ENCODE measurements at places on chromosomes 12 and 14.

- DNase-seq = no peak
Measured at GRCh38 chr12:109112720-109113465, 3.5 kb upstream of the ACACB start.

- DNase-seq = no peak
Measured at GRCh38 chr12:13114251-13115052, 11.0 kb upstream of the GSG1 start.

GRCh38 chr14:105386581-105387529 is 11.5 kb upstream of the TEX22 start:
- DNase-seq = no peak

GRCh38 chr12:126847005-126847629 is 1419.9 kb upstream of the TMEM132C start:
- no peak for DNase-seq

GRCh38 chr12:130013771-130014484 is 110.1 kb upstream of the TMEM132D start:
- DNase-seq = no peak

- DNase-seq = no peak
Measured at GRCh38 chr14:51929166-51929565, 60.2 kb upstream of the RTRAF start.

DNA sequence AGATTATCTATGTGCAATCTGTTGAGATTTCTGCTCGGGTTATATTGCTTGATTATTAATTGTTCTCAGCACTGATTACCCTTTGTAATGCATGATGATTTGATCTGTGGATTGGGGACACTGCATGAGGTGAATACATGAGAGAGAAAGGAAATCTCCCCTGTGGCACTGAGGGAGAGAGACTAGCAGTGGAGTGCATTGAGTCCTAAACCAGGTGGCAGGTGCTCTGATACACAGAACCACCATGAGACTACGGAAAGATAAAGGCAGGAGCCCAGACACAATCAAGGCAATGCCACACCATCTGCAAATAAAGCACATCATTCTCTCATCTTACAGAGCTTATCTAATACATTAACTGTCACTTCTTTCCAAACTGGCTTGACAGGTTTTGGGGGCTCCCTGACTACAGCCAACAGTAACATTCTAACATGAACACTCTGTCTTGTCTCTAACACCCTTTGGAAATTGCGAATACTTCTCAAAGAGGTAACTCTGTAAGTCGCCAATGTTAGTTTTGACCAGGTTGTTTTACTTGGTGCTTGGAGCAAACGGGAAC is 37.6 kb upstream of the TSPAN8 start:
- no peak for DNase-seq

DNA sequence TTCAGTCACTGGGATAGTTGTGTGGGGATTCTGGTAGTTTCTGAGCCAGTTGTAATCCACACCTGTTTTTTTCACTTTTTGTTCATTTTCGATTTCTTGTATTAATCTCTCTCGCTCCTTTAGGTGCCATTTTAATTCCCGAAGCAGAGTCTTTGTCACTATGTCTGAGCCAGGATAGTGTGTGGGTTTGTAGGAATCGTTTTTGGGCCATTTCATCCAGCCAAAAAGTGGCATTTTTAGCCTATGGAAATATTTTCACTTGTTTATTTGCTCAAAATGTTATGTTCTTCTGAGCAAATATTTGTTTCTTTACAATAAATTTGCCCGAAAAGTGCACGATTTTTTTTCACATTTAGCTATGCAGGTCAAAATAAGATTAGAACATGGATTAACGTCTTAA is 867 bp downstream of the RD3L start:
- no peak for DNase-seq

DNA sequence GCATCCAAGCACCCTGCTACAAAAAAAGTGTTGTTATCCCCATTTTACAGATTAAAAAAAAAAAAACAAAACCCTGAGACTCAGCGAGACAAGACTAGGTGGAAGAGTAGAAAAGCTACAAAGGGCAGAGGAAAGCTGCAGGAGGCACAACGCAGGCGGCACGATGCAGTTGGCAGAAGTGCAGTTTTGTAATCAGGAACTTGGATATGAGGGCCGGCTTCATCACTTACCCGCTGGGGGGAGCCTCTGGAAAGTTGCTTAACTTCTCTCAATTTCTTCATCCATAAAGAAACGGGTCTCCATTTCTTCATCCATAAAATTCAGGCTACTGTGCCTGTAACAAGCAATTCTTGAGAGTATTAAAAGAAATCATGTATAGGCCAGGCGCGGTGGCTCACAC is 33.1 kb upstream of the CCDC60 start:
- DNase-seq = no peak

DNA sequence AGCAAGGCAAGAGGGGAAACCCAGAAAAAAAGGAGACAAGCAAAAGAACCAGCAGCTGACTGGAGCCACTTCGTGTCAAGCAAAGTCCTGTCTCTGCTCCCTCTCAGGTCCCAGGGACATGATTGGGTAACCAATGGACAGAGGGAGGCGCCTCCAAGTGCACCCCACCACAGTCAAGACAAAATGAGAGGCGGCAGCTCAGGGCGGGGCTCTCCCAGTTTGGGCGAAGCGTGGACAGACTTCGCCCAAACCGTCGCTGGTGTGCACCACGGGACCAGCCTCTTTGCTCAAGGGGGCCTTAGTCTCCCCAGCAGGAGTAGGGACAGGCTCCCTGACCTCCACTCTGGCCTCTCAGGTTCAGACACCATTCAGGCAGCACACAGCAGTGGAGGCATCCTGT is 1.5 kb upstream of the BEGAIN start:
- no peak for DNase-seq

DNA sequence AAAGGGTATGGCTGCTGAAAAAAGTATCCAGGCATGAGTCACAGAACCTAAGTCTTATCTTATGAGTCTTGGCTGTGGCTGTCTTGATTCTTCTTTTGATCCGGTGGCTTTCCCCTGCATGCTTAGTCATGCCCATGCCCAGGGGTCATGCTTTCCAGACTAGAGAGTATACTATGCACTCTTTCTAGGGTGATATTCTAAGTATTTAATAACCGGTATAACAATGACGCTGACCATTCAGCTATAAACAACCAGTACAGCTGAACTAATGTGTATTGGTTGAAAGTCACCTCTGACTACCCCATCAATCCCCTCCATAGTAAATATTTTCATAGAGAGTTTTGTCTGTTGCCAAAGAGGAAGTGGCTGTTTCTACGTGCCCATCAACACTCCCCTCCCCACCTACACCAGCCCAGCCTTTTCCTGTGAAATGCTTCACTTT is 34.7 kb upstream of the NRXN3 start:
- no peak for DNase-seq

- peak; percentile 20 for DNase-seq
Measured at GRCh38 chr12:96034621-96035282, 635 bp downstream of the LTA4H start.

DNA sequence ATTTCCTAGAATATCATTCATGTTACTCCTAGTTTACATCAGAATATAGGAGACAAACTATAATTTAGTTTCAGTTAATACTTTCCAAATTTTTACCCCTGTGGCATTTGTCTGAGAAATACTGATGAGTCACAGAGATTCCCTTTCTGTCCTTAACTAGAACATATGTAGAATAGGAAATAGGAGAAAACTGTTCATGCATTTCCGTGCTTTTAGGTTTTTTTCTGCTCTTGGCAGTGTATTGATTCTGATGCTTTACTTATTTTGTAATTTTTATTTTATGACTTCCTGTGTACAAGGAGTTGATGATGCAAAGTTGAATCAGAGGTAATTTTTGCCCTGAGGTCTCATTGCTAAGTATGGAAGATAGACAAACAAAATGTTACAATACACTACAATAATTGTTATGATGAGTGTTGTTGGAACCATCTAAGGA is 23.0 kb downstream of the MNAT1 start:
- DNase-seq = no peak
